T-helper 2 cell treated with Interferon-gamma antibody and Interleukin-4, amounts not matched to agents 5 μg/mL and 100 μg/mL, for 36 hours (primary cell): ENCODE measurements at places on chromosomes 4 and X.

GRCh38 chrX:67720344-67720743 is 176.5 kb downstream of the AR start:
- no peak for DNase-seq

- no peak for DNase-seq
These were observed 311.1 kb downstream of the CAMK2D start for GRCh38 chr4:113450295-113451080.

DNA sequence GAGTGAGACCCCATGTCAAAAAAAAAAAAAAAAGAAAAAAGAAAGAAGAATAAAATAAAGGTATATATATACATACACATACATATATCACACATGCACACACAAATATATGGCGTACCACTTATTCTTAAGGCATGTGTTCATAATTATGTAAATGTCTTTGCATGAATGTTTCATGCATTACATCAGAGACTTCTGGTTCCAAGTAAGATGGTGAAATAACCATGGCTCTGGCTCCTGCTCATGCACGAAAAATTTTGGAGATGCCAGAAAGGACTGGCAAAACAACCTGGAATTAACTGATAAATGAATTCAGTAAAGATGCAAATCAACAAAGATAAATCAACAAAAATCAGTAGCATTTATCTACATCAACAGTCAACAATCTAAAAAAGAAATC is 19.7 kb upstream of the FHIP1A start:
- no peak for DNase-seq

GRCh38 chr4:151530230-151530629 is 121.3 kb downstream of the FHIP1A start:
- DNase-seq, result no peak

GRCh38 chr4:68909385-68909784 is 42.2 kb downstream of the UGT2A3 start:
- no peak for DNase-seq

- DNase-seq, result no peak
These were observed 5.0 kb downstream of the ARSJ start for GRCh38 chr4:113974467-113974866.

DNA sequence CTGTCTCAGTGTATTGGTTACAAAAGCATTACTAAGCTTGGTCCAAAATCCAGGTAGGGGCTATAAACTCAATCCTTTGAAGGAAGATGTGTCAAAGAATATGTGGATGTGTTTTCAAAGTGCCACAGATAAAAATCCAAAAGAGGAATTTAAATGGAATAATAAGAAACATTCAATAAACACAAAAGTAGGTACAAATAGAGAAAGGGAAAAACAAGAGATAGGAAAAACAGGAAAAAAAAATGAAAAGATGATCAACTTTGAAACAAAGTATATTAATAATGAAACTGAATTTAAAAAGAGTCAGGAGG is 64.0 kb downstream of the PPP4R3C start:
- no peak for DNase-seq

DNA sequence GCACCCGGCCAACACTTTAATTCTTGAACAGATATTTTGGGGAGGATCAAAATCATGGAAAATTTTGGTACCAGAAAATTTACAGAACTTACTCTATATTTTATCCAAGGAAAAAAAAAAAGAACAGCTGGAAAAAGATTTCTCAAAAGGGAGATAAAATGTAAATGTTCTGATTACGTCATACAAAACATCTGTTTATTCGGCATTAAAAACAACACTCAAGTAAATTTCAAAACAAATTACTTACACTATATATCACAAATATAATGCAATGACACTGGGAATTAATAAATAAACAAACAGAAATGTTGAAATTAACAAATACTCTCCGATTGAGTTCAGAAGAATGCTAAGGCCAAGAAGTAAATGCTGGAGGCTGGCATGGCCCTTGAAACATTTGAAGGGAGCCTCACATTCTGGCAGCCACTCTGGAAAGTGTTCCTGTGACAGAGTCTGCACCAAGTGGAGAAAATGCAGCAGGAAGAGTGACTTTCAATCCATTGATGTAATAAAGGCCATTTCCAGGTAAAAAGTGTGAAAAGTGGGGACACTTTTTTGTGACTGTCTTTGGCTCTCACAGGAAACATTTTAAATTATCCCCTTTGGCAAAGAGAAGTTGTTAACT is 486.0 kb upstream of the CTSO start:
- DNase-seq, result no peak

DNA sequence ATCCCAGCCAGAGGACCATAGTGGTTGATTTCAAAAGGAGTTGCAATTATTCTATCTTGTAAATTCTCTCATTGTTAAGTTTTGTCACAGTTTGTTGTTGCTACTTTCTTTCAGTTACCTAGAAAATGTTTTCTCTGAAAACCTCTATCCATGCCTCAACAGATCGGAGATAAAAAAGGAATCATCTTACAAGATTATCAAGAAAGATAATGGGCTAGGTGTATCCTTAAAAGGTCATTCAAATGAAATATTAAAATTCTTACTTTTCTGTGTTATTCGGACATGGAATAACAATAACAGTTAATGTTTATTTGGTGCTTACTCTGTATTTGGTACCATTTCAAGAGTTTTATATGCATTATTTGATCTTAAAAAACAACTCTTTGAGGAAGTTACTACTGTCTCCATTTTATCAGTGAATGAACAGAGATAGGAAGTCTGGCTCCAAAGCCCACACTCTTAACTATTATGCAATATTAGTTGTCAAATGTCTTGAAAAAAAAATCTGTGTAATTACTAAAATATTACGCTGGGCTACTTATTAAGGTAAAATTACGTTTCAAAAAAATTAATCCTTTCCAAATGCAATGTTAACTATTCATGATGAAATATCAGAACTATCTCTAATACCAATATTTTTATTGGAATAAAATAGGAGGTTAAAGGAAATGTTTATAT is 97.5 kb downstream of the SNCA start:
- no peak for DNase-seq

DNA sequence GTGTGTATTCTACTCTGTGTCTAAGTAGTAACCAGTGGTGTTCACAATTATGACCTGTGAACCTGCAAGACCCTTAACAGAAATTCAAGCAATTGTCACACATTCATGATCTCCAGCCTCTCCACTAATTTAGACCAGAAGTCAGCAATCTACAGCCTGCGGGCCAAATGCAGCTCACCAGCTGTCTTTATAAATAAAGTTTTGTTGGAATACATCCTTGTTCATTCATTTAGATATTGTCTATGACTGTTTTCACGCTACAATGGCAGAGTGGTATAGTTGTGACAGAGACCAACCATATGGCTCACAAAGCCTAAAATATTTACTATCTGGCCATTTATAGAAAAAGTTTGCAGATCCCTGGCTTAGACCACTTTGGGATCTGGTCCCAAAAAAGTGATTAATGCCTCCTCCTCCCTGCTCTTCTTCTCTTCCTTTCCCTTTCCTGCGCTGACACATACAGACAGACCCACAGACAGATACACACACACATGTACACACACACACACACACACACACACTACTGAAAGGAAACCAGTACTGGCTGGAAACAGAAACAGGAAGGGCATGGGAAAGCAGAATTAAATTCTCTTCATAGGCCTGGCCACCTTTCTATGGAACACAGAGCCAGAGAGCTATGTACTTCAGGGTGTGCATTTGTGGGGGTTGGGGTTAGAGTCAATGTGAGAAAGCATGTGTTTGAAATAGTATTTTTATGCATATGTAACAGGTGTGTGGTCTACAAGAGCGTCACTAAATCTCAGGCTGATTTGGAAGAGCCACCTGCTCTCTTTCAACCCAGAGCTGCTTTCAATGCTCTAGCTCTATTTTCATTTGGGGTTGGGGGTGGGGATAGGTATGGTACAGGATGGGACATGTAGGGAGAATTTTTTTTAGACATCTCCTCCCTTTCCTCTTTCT is 49.7 kb upstream of the TMEM164 start:
- DNase-seq, result no peak

- DNase-seq, result no peak
These were observed 25.3 kb downstream of the SH3TC1 start for GRCh38 chr4:8224267-8224974.

- no peak for DNase-seq
These were observed 3.1 kb upstream of the PPP2R2C start for GRCh38 chr4:6475492-6476020.
